A549 treated with Mapracorat at 1 μM for 4 hours (cell line): ENCODE measurements at places on chromosomes 16 and 17. TPM values are rescaled to one million over a fixed set of nuclear protein-coding genes. Genes with fewer than 3 reads are reported as not detected.

YBX2 gene
- total RNA-seq, result 0.35 to 0.65 TPM (median 0.56 TPM) in 5 replicates

KRTAP16-1 gene
- not detected in 5 replicates for total RNA-seq

CCL15 gene
- total RNA-seq, result not detected in 5 replicates

TAT gene
- 0.04 to 0.05 TPM in 2 of 5 replicates, not detected in the others for total RNA-seq

IL17C gene
- 0.13 TPM in 1 of 5 replicates, not detected in the others for total RNA-seq

WDR90 gene
- total RNA-seq, result 16.0 to 32.2 TPM (median 30.2 TPM) in 5 replicates

NKD1 gene
- 0.11 to 0.53 TPM (median 0.42 TPM) in 5 replicates for total RNA-seq

SLFN14 gene
- not detected in 5 replicates for total RNA-seq
